ENCODE measurements at places on chromosomes 3 and 15.

- DNase-seq = no peak
These were observed 175.8 kb upstream of the STT3B start for GRCh38 chr3:31356941-31357340.

DNA sequence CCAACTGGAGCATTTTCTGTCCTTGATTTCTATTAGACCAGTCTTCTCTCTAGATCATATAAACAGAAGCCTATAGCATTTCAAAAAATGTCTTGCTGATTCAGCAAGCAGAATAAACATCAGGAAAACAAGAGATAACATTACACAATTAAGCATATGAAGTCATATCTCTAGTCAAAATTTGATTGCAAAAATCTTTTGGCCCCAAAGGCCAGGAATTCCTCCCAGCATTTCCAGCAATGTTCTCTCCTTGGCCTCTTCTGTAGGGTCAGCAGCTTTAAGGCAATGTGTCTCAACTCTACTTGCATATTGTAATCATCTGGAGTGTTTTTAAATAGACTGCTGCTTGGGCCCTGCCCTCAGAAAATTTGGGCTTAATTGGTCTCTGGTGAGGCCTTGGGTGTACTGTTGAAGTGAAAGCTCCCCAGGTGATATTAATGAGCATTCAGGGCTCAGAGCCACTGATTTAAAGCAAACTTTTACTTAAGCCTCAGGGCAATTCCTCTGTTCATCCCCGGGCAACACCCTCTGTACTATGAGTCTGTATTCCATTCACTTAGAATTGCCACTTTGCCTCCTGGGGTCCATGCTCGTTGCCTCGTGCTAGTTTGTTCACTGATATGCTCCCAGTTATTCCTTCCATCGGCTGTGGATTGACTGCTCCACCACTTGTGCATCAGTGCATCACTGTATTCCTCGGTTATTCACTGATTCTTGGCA, 1072.6 kb downstream of the ROBO2 start:
- no peak for DNase-seq

DNA sequence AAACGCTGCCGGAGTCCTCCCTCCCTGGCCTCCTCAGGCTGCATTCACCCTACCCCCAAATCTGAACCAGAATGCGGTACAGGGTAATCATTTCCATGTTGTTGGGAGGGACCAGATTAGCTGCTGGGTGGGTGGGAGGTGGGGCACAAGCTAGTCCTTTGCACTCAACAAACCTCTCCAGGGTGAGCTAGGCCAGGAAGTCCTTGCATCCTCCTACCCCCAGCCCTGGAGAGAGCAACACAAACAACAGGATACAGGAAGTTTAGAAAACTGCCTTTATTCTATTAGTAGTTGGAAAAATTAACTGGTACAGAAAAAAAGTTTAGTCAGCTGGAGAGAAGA, 702 bp upstream of the GPX1 start:
- DNase-seq = no peak

GRCh38 chr3:40754994-40755393, 230.2 kb downstream of the ZNF621 start:
- no peak for DNase-seq

DNA sequence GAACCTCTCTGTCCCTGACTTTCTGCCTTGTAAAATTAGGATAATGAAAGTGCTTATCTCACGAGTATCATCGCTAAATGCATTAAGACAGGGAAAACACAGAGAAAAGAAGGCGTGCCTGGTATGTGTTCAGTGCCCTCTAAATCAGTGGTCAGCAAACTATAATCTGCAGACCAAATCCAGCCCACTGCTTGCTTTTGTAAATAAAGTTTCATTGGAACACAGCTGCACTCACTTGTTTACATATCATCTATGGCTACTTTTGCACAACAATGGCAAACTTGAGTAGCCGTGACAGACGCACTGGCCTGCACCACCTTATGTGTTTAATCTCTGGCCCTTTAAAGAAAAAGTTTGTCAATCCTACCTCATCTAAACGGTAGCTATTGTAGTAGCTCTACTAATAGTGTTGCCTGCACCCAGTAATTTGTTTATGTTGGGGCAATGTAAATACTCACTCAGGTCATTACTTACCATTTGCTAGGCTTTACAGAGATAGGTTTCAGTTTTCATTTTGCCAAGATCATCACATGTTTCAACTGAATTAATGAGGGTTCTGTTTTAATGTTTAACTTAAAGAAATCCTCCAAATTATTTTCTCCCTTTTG, 229.4 kb downstream of the FEZF2 start:
- no peak for DNase-seq

DNA sequence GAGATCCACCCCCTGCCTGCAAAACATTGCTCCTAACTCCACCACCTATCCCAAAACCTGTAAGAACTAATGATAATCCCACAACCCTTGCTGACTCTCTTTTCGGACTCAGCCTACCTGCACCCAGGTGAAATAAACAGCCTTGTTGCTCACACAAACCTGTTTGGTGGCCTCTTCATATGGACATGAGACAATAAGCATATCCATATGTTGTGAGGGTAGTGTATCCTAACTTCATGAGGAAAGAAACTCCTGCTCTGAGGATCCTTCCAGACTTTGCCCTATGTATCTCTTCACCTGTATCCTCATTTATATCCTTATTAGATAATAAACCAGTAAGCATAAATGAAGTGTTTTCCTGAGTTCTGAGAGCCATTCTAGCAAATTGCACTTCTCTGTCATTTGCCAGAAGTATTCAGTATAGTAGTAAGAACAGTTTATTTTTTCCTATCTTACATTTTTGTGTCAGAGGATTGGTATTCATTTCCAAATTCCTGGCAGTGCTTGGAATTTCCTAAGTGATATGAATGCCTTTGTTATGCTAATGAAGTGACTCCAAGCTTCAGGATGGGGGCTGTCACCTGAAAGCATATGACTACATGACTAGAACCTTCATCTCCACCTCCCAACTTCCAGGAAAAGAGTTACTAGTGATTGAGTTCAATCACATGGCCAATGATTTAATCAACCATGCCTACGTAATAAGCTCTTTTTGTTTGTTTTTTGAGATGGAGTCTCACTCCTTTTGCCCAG, 30.2 kb downstream of the TTBK2 start:
- peak; percentile 88 for DNase-seq

GRCh38 chr15:99014803-99015697, 7.5 kb upstream of the PGPEP1L start:
- peak; percentile 8 for DNase-seq

DNA sequence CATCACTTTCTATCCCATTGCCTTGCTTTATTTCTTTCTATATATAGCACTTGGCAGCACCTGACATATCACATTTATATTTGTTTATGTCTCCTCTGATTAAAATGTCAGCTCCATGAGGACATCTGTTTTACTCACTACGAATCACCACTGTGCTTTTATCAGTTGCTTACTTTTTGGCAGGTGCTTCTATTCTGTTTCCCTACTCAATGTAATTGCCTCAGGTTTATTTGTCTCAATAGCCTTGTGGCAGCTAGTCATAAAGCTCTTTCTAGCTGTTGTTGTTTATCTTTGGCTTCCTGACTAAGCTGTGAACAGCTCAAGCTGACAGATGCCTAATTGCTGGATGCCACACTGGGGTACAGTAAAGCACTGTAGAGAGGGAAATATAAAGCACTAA, 85.5 kb downstream of the VPS13C start:
- no peak for DNase-seq

- no peak for DNase-seq
These were observed 30.9 kb upstream of the TLE3 start for GRCh38 chr15:70128414-70129140.
